ENCODE measurements at places on chromosomes 2 and 18. TPM values are rescaled to one million over a fixed set of nuclear protein-coding genes. Genes with fewer than 3 reads are reported as not detected.

CREG2 gene
- polyA plus RNA-seq = 1.2 TPM

UPP2 gene
- 0.16 TPM for polyA plus RNA-seq

CACNB4 gene
- polyA plus RNA-seq = 29.0 TPM

PDE1A gene
- 1.6 TPM for polyA plus RNA-seq

FIGN gene
- 0.71 TPM for polyA plus RNA-seq

SPEG gene
- polyA plus RNA-seq = 58.3 TPM

Measured in neural cell (in vitro differentiated cells).